ENCODE measurements at places on chromosomes 13 and 19. TPM values are rescaled to one million over a fixed set of nuclear protein-coding genes. Genes with fewer than 3 reads are reported as not detected.
A peak's percentile ranks its signal among the peaks of the same experiment; 100 is the strongest.

DNA sequence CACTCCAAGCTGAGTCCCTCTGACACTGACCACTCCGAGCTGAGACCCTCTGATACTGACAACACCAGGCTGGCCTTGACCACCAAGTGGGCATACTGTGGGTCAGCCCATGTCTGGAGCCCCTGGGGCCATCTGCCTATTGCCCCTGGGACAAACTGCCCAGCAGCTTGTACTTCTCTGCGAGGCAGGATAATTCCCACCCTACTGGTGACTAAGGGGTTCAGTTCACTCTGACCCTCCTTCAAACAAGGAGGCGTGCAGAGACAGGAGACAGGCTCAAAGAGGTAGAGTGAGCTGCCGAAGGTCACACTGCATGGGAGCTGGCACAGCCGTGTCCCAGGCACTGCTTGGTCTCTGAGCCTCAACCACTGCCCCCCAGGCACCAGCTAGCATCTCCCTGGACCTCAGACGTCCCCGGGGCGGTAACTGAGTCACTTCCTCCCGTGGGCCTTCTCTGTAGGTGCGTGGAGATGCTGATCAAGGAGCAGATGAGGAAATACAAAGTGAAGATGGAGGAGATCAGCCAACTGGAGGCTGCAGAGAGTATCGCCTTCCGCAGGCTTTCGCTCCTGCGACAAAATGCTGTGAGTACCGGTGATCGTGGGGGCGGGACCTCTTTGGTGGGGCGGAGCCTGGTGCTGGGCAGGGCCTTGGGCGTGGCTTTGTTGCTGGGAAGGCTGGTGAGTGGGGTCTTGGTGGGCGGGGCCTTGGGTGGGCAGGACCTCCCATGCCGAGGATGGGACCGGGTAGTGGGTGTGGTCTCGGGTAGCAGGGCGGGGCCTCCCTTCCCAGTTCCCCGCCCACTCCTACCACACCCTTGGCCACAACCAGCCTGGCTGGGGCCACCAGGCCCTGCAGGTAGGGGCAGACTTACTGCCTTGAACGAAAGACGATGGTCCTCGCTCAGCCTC, 5.8 kb upstream of the USE1 start:
- DNase-seq = peak; percentile 72
- no peak overlapping the region for H3K4me3 ChIP-seq
- peaks cover 14% of the 10 kb centered on the region for H3K4me1 ChIP-seq

DNA sequence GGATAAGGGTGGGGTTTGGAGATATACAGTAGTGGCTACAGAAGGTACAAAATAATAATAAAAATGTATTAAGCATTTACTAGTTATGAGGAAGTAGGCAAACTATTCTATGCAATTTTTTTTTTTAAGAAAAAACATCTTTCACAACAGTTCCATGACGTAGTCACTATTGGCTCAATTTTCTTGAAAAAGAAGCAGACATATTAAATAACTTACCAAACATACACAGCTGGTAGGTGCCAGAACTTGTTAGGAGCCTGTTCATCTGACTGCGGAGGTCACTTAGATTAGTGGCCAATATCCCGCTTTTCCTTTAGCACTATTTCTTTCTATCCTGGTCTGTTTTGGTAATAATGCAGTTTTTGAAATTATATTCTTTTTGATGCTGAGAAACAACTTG, 593.5 kb downstream of the KCTD12 start:
- no peaks in the 10 kb centered on the region for H3K36me3 ChIP-seq
- H3K27ac ChIP-seq = no peak overlapping the region
- DNase-seq = no peak
- H3K4me3 ChIP-seq = no peak overlapping the region
- no peaks in the 10 kb centered on the region for H3K27me3 ChIP-seq
- H3K4me1 ChIP-seq = no peaks in the 10 kb centered on the region

DNA sequence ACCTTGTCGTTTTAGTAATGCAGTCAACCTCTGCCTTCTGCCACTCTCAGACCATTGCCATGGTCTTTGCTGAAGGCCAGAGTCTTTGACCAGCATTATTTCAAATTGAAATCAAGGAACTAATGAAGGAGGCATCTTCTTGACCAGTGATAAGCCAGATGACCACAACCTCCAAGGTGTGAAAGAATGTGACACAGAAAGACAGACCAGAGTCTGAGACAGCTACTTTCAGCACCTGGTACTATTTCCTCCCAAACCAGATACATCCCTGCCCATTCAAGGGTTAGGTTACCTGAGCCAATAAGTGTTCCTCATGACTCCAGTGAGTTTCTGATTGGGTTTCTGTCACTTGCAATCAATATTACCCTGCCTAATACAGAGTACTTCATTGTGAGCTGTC, 20.3 kb upstream of the RNASEH2B start:
- H3K27me3 ChIP-seq = no peaks in the 10 kb centered on the region
- H3K4me3 ChIP-seq = no peak overlapping the region
- no peak for DNase-seq
- no peak overlapping the region for H3K27ac ChIP-seq
- H3K36me3 ChIP-seq = peaks cover 4% of the 10 kb centered on the region
- H3K4me1 ChIP-seq = peaks cover 24% of the 10 kb centered on the region

- no peaks in the 10 kb centered on the region for H3K4me1 ChIP-seq
- no peaks in the 10 kb centered on the region for H3K27me3 ChIP-seq
- DNase-seq = no peak
- no peak overlapping the region for H3K4me3 ChIP-seq
Observed at GRCh38 chr13:107531816-107532215, 683.5 kb downstream of the LIG4 start.

Gene CTXN1
- 0.87 TPM for total RNA-seq

GRCh38 chr13:96772426-96772825, 221.8 kb downstream of the OXGR1 start:
- no peak overlapping the region for H3K27ac ChIP-seq
- H3K36me3 ChIP-seq = no peaks in the 10 kb centered on the region
- H3K4me3 ChIP-seq = no peak overlapping the region

- H3K36me3 ChIP-seq = peaks cover 35% of the 10 kb centered on the region
- peaks cover 8% of the 10 kb centered on the region for H3K27me3 ChIP-seq
- H3K4me3 ChIP-seq = no peak overlapping the region
- peaks cover 2% of the 10 kb centered on the region for H3K4me1 ChIP-seq
Observed at GRCh38 chr19:19278315-19278714, 5.2 kb upstream of the TM6SF2 start.

DNA sequence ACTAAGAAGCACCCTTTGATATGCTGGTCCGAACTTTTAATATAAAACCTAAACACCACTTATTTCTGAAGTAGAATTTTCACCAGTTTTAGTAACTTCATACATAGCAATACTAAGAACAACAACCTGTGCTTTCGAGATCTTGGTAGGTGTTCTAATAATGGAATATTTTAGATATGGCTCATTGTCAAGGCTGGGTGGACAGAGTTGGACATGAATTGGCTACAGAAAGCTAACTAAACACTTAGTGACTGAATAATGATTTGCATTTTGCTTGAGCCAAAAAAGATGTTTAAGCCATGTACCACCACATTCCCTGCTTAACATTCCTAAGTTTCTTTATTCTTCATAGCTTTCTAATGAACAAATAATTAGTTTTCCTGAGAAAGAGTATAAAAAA, 344.3 kb upstream of the SGCG start:
- no peak overlapping the region for H3K27ac ChIP-seq
- H3K4me3 ChIP-seq = no peak overlapping the region
- no peak for DNase-seq
- H3K36me3 ChIP-seq = no peaks in the 10 kb centered on the region
- H3K4me1 ChIP-seq = no peaks in the 10 kb centered on the region
